ENCODE measurements at places on chromosomes 7 and 10.

- DNase-seq: no peak
Observed at GRCh38 chr7:130037703-130038102, 13.5 kb downstream of the ZC3HC1 start.

- no peak for DNase-seq
Observed at GRCh38 chr7:120334475-120334874, 61.5 kb downstream of the KCND2 start.

DNA sequence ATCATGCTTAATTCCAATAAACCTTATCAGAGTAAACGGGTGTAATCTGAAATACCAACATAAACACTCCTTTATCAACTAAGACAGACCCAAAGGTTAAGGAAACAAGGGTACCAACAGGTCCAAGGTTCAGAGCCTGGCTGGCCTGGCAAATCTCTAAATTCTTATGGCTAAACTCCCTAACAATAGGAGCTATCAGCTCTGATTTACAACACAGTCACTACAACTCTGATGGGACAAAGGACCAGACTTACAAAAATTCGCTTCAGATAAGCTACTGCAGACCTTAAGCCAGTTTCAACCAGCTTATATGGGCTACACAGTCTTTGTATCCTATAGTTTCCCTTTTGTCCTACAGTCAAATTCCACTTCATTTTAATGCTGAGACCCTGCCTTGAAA lies 381.9 kb downstream of the ZWINT start:
- DNase-seq: no peak

- no peak for DNase-seq
Observed at GRCh38 chr10:67606572-67606971, 89.4 kb downstream of the CTNNA3 start.

DNA sequence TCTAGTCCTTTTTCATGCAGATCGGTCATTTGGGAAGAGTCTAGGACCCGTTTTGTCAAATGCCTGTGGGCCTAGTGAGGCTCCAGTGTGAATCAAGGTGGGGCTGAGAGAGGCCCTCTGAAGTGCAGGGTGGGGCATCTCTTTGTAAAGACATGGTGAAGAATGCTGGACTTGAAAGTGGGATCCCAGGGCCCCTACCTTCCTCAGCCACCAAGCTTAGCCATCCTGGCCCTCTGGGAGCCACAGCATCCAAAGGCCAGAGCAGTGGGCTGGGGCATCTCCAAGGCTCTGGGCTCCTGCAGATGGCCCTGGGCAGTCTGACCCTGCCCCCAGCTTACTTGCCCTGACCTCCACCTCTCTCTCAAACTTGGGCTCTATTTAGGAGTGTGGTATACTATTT lies 78.5 kb downstream of the ADCY1 start:
- no peak for DNase-seq

DNA sequence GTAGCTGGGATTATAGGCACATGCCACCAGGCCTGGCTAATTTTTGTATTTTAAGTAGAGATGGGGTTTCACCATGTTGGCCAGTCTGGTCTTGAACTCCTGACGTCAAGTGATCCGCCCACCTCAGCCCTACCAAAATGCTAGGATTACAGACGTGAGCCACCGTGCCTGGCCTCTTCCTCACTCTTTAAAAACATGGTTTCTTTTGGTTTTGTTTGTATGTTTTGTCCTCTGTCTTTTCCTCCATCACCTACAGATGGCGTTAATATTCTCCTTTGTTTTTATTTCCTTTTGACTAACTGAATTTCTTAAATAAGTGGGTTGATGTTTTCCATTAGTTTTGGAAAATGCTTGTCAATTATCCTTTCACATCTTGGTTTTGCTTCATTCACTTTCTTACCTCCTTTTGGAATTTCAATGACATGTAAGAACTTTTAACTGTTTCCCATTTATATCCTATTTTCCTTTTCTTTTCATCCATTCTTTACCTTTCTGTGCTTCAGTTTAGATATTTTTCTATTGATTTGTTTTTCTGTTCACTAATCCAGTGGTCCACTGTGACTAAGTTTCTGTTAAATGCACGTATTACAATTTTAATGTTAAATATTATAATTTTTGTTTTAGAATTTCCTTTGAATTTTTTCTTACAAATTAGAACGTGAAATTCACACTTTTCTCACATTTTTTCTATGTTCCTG lies 104.1 kb downstream of the ZNF467 start:
- DNase-seq: no peak

- no peak for DNase-seq
Observed at GRCh38 chr7:100007887-100008286, 7.5 kb upstream of the ZKSCAN1 start.

GRCh38 chr7:108418946-108419345 lies 37.3 kb downstream of the NRCAM start:
- no peak for DNase-seq

GRCh38 chr10:62541811-62542210 lies 167.6 kb downstream of the ZNF365 start:
- DNase-seq: no peak

GRCh38 chr10:108556186-108556585 lies 1367.1 kb downstream of the XPNPEP1 start:
- DNase-seq: no peak

- no peak for DNase-seq
Observed at GRCh38 chr7:140348161-140348849, 50.0 kb downstream of the SLC37A3 start.

DNA sequence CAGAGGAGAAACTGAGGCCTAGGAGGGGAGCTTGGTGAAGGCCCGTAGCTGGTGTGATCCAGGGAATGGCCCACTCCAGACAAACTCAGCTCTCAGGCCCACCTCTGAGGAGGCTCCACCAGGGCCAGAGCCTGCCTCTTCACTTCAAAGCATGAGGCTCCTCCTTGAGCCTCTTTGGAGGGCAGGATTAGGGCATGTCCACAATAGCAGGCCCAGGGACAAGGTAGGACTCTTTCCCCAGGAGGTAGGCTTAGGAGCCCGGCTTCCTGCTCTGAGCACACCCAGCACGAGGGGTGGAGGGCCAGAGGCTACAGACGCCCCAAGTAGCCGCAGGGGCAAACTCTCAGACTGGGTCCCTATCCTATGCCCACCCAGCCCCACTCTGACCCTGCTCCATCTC lies 164.6 kb upstream of the ZMIZ1 start:
- no peak for DNase-seq

DNA sequence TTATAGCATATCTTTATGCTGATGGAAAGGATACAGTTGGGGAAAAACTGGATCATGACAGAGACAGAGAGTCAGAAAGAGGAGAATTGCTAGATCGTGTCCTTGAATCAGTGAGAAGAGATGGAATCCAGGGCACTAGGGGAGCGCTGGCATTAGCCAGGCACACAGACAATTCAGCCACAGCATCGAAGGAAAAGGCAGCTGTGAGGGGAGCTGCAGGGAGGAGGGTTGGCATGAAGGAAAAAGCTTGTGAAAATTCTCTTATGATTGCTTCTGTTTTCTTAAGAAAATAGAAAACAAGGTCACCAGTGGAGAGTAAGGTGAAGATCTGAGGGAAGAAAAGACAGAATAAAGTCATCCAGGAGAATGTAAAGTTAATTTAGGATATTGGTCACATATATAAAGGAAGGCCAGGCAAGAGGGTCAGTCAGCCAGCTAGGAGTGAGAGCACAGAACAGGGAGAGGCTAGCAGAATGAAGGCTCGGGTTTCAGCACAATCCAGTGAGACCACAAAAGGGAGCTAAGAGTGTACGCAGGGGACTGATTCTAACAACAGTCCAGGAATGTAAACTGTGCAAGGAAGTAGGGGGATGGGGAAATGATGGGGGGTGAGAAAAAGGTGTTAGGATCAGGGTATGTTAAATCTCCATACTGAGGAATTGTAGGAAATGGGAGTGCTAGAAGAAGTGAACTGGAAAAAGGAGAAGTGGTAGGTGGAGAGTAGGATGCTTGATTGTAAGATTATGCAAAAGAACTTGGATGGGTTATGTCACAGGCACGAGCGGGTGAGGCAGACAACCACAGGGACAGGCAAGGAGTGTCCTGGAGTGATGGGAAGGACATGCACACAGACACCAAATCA lies 112.0 kb downstream of the RNF32 start:
- DNase-seq: no peak

DNA sequence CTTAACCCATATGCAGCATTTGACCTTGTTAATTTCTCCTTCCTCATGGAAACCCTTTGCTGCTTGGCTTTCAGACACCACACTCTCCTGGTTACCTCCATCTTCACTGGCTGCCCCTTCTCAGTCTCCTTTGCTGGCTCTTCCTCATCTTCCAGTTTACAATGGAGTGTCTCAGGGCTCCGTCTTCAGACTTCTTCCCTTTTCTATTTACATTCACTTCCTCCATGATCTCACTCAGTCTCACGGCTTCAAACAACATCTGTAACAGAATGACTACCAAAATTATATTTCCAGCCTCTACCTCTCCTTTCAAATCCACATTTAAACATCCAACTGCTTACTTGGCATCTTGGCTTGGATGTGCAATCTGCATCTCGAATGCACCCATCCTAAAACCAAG lies 140.4 kb downstream of the DKK1 start:
- DNase-seq: no peak

DNA sequence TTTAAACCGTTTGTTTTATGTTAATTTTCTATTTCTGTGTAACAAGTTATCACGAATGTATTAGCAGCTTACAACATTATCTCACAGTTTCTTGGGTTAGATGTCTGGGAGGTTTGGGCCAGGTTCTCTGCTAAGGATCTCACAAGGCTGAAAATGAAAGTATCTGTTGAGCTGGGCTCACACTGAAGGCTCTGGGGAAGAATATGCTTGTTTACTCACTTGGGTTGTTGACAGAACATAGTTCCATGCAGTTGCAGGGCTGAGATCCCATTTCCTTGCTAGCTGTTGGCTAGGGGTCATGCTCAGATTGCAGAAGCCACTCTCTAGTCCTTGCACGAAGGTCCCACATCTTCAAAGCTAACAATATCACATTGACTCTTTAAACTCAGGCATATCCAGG lies 266.6 kb upstream of the GNAI1 start:
- no peak for DNase-seq

- DNase-seq: no peak
Observed at GRCh38 chr10:71065659-71066058, 146.7 kb upstream of the UNC5B start.

DNA sequence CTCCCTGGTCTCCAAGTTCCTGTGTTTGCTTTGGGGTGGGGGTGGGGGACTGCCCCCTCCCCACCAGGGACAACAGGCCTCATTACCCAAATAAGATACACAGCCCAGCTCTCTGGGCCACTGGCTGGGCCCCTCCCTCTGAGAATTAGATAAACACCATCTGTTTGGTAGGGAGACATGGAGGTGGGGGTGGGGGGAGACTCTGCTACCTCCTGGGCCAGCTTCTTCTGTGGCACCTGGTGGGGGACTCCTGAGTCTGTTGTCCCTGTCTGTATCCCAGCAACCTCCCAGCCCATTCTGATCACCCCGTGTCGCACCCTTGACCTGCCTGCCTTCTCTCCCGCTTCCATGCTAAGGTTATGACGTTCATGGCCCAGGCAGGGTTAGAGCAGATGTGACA lies 5.8 kb downstream of the MLXIPL start:
- no peak for DNase-seq

- DNase-seq: no peak
Observed at GRCh38 chr7:111006040-111006439, 84.9 kb upstream of the LRRN3 start.

DNA sequence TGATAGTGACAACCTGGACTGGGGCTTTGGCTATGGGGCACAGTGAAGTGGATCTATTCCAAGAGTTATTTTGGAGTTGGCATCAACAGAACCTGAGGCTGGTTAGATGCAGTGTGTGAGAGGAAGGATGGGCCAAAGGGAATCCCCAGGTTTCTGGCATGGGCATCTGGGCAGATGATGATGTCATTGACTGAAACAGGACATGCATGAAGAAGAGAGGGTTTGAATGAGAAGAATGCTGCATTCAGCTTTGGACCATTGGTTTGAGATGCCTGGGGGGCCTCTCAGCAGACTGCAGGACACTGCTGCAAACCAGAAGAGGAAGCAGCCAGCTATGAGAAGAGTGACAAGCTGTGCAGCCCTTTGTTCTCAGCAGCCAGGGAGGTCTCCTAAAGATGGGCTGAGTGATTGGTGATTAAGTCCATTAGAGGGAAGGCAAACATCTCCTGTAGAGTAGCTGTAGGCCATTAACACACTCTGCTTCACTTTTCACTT lies 23.1 kb upstream of the PIK3CG start:
- DNase-seq: peak; percentile 73

- no peak for DNase-seq
Observed at GRCh38 chr10:124063750-124064603, 29.4 kb downstream of the CHST15 start.

- DNase-seq: no peak
Observed at GRCh38 chr10:122333037-122333436, 41.5 kb upstream of the PLEKHA1 start.

DNA sequence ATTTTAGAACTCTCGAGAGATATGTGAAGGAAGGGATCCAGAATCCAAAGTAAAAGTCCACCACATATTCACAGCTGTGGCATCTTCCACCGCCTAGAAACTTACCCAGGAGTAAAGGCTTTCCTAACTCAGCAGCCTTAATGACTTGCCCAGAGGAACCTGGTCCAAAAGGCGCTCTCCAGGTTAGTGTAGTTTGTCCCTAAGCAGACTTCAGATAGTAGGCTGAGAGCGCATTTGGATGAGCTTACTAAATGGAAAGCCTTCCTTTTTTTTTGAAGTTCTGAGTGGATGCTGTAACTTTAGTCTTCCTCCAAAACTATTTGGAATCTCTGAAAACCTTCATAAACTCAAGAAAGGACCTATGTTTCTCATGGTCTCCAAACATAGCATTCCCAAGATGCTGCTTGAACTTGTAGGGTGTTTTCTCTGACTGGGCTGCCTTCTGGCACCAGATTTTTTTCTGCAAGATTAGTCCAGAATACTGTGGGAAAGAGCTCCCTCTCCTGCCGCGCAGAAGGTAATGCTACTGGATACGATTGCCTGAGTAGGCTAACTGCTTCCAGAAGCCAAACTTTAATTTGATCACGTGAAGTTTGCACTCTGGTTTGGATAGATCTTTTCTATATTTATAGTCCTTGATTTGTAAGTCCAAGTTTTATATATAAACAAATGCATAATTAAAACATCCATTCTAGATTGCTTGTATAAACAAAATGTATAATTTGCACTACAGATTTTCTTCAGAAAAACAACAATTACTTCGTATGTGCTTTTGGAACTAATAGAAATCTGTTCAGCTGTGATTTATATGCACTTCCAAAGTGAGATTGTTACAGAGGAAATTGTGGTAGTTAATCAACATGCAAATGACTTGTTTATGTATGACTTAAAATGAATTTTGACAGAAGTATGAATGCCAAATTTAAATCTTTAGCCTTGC lies 19.6 kb upstream of the GPR37 start:
- DNase-seq: peak; percentile 57

GRCh38 chr7:105519353-105519752 lies 2.7 kb downstream of the PUS7 start:
- DNase-seq: no peak

DNA sequence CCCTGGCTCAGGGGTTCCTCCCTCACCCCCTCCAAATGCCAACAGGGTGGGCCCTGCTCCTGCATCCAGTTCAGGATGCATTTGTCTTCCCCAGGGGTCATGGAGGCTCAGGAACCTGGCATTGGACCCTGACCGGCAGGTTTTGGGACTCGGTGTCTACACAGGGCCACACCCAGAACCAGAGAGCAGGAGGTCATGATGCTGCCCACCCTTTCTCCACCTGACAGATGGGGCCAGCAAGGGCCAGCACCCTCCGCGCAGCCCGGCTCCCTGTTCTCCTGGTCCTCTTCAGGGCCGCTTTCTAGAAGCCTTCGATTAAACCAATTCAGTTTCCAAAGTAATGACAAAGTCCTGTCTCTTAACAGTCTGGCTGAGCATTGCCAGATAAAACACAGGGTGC lies 50.2 kb downstream of the CAMK2B start:
- no peak for DNase-seq

Measured in NCI-H2081 (cell line).